ENCODE measurements at places on chromosomes 11 and 22.
A peak's percentile ranks its signal among the peaks of the same experiment; 100 is the strongest.

GRCh38 chr11:10392095-10393079 lies 62.7 kb upstream of the AMPD3 start:
- DNase-seq: no peak

GRCh38 chr11:92224407-92225124 lies at the start of gene FAT3:
Gene FAT3 (plus strand): TSS chr11:92224818. CDS start chr11:92352113, 127,295 bp downstream.
- DNase-seq: peak; percentile 53

DNA sequence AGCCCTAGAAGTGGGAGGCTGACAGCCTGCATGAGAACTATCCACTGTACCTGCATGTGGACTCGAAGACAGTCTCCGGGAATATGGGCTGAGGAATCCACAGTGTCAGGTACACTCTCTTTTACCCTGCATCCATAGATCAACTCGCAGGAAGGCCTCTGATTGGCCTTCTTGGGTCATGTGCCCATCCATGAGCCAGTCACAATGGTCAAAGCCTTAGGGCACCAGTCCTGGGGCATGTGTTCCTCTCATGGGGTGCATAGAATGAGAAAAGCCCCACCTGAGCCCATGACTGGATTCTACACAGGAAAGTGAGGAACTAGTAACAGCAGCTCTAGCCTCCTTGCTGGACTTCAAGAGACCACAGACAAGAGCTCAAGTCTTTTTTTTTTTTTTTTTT lies 10.6 kb downstream of the ART1 start:
- no peak for DNase-seq

GRCh38 chr11:46682773-46683752 lies 17.4 kb downstream of the ARHGAP1 start:
- no peak for DNase-seq

DNA sequence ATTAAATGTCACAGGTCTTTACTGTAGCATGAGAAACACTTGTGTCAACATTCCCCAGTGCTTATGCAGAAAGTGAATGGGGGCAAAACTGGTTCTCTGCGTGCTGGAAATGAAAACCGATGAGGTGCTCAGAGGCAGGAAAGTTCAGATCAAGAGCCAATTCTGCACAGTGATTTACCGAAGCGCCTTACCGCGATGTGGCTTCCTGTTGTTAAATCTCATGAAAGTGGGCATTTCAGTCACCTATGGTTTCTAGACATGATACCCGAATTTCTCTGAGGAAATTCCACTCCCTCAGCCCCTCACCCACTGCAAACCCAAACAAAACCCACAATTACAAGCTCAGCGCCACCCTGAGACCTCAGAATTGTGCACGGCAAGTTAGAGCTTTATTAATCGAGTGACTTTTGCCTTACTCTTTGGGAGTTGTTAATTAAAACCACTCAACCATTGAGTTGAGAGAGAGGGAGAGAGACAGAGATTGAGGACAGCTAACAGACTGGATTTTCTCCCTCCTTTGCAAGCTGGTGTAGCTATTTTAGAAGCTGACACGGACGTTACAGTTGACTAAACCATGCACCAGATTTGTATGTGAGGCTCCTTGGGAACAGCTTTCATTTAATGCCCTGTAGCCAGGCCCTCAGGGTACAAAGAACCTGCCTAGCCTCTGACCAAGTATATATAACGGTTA lies 196.4 kb downstream of the DBX1 start:
- DNase-seq: no peak

GRCh38 chr11:122048401-122048800 lies 67.6 kb downstream of the BLID start:
- DNase-seq: no peak

DNA sequence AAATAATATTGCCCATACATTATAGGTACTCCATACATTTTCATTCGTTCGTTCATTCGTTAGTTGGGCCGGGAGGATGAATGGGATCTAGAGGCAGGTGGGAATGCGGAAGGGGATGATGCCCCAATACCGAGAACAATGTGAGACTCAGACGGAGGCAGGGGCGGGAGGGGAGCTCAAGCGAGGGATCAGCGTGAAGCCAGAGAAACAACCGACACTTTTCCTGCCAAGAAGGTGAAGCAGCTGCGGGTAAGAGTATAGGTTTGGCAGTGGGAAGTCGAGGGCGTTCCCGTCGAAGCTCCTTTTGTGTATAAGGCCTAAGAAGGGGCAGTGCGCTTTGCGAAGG lies 1.1 kb upstream of the ARHGEF17 start:
- no peak for DNase-seq

DNA sequence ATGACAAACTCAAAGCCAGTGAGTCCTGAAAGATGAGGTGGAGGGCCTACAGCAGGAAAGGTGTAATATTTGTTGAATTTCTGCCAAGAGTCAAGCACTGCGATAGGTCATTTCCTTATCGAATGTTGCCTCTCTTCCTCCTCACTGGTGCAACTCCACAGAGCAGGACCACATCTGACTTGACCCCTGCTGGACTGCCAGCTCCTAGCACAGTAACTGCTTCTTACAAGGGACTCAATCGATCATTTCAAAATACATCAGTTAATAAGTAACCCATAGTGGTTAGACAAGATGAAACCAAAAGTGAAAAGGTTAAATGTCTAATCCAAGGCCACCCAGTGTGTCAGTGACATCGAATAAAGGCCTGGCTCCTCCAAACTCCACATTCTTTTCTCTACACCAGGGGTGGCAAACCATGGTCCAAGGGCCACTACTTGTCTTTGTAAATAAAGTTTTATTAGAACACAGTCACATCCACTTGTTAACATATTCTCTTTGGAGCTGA lies 98.5 kb upstream of the CSNK2A3 start:
- no peak for DNase-seq

- DNase-seq: no peak
These were observed 107.8 kb downstream of the CD44 start for GRCh38 chr11:35246745-35247144.

DNA sequence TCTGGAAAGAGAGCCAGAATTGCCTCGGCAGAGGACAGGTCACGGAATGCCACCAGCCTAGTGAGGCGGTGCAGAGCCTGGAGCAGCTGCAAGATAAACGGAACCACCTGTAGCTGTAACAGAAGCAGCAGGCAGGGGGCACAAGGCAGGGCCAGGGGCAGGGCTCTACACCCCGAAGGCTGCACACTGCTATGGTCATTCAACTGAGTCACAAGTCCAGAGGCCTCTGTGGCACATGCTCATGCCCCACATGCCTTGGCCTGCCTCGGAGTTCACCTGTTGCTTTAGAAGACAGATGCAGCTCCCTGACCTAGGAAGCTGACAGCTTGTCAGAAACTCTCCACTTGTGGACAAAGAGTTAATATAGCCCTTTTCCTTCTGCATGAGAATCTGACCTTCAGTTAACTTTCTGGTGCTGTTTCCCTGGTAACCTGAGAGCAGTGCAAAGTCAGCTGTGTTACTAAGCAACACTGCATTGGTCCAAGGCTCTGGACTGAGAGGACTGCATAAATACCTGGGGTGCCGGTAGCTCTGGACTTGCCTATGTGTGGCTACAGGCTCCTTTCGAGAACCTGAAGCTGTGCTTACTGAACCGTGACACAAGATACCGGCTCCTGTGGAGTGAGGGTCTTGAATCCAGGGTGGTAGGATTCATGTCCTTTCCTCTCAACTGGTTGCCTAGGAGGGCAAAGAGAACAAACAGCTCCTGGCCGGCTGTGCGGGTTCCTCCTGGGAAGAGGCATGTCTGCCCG lies 10.5 kb downstream of the COMMD9 start:
- DNase-seq: no peak

GRCh38 chr11:15190611-15191010 lies 75.9 kb downstream of the INSC start:
- no peak for DNase-seq

GRCh38 chr11:117923773-117924172 lies 5.4 kb downstream of the TMPRSS13 start:
- DNase-seq: no peak

DNA sequence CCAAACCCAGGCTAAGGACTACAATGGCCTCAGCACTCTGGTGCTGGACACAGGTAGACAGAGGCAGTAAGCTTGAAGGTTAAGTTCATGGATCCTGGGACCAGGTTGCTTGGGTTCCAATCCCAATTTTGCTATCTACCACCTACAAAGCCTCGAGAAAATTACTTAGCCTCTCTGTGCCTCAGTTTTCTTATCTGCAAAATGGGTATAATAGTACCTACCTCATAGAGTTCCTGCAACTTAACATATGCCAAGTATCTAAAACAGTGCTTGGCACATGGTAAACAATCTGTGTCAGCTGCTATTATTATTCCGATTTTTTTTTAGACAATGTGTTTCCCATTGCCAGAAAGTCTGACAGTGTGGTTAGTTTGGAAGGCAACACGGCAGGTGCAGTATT lies 37.5 kb downstream of the SYN3 start:
- DNase-seq: no peak

DNA sequence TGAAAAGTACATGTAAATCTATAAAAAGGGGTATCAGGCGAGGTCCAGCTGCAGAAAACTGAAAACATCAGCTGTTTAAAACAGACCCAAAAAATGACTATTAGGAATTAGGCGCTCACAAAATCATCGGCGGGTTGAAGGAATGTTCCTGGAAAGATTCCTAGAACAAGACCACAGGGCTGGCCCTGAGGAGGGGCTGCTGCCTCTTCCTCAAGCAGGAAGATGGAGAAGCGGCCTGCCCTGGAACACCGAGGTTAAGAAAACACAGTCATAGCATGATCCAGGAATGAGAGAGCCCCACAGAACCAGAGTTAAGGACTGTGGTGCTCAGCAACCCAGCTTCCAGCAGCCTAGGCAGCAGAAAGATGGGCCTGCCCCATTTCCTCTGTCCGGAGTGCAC lies 78.4 kb downstream of the C11orf91 start:
- DNase-seq: no peak

- no peak for DNase-seq
These were observed 830 bp downstream of the C11orf97 start for GRCh38 chr11:94513091-94513490.

Data from progenitor cell of endocrine pancreas (in vitro differentiated cells).